ENCODE measurements at places on chromosomes 3 and 15.

DNA sequence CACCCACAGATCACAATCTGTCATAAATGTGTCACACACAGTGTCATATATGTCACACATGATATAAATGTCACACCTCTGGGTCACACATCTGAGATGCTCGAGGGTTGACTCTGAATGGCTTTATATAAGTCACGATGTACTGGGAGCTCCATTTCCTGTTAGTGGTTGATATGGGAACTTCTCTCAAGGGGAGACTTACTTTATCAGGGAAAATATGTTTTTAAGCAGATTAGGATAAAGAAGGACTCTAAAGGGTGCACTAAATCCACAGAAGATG lies 83.9 kb upstream of the MEF2A start:
- no peak for DNase-seq

GRCh38 chr3:181998828-181999227 lies 287.1 kb downstream of the SOX2 start:
- DNase-seq: no peak

- no peak for DNase-seq
Observed at GRCh38 chr3:141164852-141165251, 66.8 kb upstream of the PXYLP1 start.

DNA sequence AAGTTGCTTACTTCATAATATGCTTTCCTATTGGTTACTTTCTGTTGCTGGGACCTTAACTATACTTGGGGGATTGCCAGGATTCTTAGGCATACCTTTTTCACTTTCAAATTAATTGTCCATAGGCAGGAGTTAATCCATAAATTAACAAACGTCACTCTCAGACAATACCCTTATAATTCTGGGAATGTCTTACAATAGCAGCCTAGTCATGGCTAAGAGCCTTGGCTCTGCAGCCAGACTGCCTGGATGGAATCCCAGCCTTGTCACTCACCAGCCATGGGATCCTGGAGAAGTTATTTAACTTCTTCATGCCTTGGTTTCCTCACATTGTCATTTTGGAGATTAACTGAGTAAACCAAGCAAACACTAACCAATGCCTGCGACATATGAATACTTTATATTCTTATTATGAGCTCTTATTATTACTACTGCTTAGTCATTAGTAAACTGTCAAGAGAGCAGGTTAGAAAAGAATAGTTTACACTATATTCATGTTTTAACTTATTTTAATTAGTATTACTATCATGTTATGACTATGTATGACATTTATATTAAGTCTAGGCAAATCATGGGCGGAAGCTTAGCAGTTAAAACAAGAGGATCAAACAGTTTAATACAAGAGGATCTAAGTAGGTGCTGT lies 29.0 kb downstream of the GYG1 start:
- no peak for DNase-seq

DNA sequence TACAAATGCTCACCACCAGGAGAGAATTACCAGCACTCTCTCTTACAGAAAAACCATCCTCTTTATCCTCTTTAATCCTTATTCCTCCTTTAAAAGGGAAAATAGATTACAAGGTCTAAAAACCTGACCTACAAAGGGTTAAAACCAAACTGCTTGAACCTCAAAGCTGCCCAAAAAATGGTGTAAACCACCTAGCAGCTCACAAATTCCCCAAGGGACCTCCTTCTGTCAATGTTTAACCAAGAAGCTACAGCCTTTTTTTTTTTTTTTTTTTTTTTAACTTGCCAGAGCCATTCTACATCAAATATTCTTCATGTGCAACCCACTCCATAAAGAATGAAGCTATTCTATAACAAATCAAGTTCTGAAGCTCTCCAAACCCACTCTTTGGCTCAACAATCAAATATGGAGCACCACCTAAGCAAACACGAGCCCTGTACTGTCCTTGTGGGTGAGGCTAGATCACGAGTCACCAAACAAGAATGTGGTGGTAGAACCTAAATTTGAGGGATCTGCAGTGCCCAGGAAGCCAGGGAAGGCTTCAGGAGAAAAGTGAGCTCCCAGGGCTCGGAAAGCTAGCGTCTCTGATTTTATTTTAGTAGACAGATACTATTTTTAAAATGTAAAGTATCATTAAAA lies 20.1 kb downstream of the OSBPL10 start:
- no peak for DNase-seq

DNA sequence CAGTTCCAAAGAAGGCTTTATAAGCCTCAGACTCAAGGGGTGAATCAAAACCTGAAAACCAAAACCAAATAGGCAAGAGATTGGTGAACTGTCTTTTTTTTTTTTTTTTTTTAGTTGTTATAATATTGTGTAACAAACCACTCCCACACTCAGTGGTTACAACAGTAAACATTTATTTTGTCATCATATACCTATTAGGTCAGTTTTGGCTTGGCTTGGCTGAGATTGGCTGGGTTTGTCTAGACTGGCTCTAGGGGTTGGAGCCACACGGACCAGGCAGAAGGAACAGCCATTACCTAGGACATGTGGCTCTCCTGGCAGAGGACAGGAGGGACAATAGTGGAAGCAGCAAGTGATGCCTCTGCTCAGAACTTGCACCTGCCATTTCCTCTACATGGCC lies 26.4 kb upstream of the RYR3 start:
- DNase-seq: no peak

DNA sequence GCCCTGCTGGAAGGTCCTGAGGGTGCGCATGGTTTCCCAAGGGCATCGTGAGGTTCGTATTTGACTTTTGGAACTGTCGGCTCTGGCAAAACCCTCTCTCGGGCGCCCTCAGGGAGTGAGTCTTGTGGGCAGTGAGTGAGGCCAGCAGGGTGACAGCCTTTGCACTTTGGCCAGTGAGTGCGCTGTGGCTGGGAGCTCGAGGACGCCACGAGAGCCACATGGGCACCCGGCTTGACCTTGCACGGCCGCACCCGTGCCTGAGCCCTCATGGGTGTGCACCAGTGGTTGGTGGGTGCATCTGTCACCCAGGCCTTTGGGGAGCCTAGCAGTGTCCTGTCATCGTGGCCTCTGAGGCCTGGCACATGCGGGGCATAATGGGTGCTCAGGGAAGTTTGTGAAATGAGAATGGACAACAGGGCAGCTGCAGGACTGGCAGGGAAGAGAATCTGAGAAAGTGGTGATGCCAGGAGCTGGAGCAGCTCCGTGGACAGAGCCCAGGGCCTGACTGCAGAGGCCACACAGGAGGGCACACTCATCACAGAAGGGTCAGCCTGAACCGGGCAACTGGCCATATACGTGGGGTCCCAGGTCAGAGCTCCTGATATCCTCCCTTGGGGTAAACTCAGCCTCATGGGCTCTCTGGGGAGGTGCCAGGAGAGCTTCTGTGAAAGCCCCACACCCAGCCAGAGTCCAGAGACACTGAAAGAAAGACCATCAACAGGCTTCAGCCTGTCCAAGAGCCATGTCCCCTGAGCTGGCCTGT lies 30.4 kb upstream of the SNRPA1 start:
- no peak for DNase-seq
